ENCODE measurements at places on chromosomes 2 and 18.

DNA sequence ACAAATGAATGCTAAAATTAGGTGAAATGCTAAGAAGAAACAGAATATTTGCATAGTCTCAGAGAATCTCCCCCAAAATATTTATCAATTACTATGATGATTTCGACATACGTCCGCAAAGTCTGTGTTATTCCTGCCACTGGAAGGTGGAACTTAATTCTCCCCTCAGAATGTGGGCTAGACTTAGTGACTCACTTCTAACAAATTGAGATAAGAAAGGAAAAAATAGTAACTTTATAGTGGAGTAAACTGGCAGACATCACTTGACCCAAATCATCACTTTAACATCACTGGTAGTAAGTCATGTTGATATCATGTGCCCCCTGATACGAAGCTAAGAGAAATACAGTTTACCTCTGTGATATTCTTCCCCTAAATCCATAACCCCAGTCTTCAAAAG lies 23.5 kb downstream of the HADHB start:
- DNase-seq = no peak

DNA sequence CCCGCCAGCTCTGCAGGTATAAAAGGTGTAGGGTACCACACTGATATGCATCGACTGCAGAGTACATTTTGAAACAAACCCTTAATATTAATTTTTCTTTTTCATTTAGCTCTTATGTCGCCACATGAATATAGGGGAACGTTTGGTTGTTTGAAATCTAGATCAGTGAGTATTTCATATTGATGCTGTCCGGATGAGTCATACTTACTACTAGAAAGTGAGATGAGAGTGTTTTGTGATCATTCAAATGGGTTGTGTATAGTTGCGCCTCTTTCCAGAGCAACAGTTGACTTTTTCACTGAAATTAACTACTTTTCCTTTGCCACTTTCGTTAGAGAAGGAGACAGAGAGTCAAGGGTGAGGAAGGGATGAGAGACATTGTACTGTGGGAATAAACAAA lies 24.6 kb downstream of the NPAS2 start:
- no peak for DNase-seq

DNA sequence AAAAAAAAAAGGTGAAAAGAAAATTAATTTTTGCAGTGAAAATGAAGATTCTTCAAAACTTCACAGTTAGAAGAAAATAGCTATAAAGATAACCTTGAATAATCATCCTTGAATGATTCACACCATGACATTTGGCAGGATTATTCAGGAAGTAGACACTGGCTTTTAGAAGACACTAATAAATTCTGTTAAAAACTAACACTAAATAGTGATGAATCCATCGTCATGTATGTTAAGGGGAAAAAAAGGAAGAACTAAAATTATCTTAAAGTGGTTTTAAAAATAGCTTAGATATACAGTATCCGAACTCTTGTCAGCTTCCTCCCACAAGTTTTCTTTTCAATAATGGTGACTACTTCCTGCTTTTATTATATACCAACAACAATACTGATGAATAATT lies 10.2 kb downstream of the USP37 start:
- DNase-seq = no peak

- DNase-seq = no peak
Observed at GRCh38 chr2:27441958-27442919, at the start of gene KRTCAP3. TSS of gene KRTCAP3 (plus strand) at chr2:27442381. CDS start at chr2:27442413, 32 bp downstream.

DNA sequence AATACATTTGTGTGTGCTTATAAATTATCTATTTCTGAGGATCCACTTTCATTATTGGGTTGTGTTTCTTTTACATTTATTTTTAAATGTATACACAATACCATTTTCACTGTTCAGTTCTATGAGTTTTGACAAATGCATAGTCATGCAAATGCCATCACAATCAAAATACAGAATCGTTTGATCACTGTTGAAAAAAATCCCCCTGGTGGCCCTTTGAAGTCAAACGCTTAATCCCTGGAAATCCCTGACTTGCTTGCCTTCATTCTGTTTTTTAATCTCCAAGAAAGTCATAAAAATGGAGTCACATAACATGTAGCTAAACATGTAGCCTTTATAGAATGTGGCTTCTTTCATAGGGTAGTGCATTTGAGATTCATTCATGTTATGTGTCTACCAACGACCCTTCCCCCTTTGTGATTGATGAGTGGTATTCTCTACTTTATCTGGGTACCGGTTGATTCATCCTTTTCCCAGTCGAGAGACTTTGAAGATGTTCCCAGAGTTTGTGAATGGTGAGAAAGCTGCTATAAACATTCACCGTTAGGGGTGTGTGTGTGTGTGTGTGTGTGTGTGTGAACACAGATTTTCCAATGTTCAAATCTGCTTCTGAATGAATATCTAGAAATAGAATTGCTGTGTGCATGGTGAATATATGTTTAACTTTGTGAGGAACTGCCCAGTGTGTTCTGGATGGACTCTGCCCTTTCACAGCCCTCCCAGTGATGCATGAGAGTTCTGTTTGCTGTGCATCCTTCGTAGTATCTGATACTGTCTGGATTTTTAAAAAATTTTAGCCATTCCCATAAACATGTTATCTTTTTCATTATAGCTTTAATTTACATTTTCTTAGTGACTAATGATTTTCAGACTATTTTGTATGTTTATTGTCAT lies 173.6 kb downstream of the GALR1 start:
- peak; percentile 6 for DNase-seq

All from NCI-H524 (cell line).